ENCODE measurements at places on chromosomes 6 and 20.

- no peak for DNase-seq
Measured at GRCh38 chr6:165439928-165440554, 130.6 kb upstream of the C6orf118 start.

DNA sequence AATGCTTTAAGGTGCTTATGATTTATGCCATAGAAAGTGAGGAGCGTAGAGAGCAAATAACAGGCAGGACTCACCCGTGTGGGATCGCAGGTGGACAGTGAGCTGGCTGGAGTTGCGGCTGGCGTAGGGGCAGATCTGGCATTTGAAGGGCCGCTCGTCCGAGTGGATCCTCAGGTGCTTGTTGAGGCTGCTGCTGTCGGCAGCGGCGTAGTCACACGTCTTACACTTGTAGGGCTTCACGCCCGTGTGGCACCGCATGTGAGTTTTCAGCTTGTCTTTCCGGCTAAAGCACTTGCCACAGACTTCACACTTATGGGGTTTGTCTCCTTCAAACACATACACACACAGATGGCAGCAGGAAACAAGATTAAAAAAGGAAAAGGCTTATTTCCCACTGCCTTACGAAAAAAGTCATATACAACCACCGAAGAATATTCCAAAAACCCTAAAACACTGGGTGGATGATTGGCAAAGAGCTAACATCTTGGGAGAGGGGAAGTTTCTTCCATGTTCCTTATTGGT lies 31.5 kb downstream of the ZFP64 start:
- DNase-seq = no peak

DNA sequence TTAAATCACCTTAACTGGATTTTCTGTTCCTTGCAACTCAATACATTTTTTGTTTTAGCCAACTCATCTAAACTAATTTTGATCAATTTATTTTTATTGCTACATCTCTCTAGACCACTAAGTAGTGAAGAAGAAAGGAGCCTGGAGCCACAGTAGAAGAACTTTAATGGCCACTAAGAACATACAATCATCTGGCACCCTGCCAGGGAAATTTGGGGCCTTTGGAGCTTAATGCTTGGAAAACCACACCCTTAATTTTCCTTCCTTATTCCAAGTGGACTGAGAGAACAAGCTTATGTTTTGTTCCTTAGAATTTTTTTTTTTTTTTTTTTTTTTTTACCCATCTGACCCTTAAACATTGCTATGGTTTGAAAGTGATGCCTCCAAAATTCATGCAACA lies 12.0 kb upstream of the GMDS start:
- no peak for DNase-seq

GRCh38 chr6:28002161-28002560 lies 45.1 kb downstream of the OR2B6 start:
- DNase-seq = no peak

GRCh38 chr6:111490067-111490466 lies 7.0 kb upstream of the REV3L start:
- no peak for DNase-seq

DNA sequence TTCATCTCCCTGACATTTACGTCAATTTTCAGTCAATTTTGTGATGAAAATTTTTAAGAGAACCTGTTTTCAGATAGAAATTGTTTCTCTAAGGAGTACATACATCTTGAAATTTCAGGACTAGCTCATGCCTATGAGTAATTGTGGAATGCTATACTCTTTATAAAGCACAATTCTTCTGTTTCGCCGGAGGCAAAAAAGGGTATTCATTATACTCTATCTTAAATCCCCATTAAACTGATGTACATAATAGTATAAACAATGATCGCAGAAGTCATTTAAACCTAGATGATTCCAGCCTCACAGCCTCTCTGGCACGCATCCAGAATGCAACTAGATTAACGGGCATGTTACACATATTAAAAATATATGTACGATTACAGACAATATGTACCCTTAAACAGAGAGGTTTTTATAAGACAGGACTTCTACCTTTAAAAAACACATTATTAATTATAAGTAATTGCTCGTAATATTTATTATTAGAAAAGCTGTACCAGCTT lies 62.6 kb downstream of the NRSN1 start:
- no peak for DNase-seq

DNA sequence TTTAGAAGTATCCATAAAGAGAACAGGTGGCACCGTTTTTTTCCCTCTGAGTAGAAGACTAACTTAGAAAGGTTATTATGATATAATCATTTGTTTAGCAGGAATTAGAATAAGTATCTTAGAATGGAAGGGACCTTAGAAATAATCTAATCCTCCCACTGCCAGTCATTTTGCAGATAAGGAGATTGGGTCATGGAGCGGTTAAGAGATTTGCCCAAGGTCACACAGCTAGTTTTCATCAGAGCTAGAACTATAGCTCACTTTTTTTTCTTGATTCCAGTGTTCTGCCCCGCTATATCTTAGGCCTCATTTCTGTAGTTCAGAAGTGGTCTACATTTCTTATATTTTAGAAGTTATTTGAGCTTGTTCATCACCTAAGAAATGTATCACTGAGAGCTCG lies 139.6 kb downstream of the PRL start:
- no peak for DNase-seq

DNA sequence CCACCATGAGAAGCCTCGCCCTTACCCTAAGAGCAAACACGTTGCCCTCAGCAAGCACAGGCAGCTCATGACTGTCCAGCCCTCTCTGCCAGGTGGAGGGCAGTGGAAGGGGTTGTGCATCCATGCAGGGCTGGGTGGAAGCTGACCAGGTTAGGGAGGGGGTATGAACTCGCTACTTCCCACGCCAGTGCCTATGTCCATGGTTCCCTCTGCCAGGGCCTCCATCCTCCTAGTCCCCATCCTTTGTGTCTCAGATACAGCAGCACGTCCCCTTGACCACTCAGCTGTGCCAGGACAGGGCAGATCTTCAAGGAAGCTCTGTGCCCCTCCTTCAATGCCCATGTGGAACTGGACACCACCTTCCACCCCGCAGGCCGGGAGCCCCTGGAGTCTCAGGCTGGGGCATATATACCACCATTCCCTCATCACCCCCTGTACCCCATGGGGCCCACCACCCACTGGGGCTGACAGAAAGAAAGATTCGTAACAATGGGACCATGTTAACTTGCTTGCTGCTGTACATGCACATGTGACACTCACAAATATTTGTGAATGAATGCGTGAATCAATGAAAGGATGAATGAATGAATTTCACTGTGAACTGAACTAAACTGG lies 90.7 kb downstream of the ANKRD60 start:
- DNase-seq = no peak

GRCh38 chr6:154234019-154234772 lies 122.4 kb downstream of the IPCEF1 start:
- DNase-seq = no peak

DNA sequence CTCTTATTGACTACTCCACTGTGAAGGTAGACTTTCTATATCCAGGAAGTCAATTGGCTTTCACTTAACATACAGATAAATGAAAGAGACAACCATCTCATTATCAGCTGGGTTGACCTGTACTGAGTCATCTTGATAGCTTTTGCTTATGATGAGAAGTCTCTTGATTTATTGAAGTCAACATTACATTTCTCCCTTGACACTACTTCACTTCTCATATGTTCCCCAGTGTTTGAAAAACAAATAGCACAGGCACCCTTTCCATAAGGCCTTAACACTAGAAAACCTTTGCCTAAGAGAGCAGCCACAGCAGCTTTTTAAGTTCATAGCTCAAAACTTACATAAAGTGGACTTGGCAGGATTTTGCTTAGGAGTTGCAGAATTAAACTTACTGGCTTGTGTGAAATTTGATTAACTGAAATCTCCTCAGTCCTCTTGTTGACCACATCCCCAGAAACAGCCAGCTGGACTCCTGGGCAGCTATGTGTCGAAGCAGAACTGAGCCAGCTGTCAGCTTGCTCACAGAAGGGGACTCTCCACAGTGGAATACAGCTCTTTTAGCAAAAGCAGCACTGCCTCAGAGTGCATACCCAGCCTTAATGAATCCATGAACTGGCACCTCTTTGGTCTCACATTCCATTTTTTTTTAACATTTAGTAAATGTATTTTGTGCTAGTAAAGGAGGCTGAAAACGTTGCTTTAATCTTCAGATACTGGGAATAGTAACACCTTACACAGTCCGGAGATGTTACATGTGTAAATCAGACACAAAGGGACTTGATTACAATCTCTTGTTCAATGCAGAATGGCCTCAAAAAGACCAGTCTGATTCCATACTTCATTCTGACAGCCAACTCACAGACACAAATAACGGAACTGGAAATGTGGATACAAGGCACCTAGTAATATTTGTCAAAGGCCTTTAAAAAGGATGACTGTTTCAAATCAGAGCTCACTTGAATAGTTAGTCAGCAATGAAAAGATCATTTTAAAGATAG lies 1532.7 kb downstream of the HACE1 start:
- no peak for DNase-seq

DNA sequence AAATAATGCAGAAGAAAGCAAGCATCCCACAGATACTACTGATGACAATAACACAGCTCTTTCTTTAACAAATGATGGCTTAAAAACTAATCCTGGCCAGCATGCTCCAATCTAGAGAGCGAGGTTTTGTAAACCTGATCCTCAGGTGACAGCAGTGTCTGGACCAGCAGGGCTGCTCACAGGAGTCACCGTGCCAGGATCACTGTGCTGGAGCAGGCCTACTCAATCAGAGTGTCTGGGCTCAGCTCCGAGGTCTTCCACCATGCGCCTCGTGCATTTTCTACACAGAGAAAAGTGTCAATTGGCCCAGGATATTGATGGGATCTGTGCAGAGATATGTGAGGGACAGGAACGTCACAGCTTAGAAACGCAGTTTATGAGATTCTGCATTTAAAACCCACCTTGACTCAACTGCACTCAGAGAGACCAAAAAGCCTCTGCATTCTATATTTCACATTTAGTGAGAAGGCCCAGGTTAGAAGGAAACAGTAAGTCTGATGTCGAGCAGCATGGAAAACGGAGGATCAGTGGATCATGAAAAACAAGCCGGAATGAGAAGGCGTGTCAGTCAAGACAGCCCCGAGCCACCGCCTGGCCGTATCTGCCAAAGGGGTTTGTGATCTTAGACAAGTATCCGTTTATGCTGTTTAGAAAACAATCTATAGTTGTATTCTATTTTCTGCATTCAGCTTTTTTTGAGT lies 7.8 kb downstream of the RAMACL start:
- no peak for DNase-seq

- peak; percentile 47 for DNase-seq
Measured at GRCh38 chr6:56851541-56852259, 103.2 kb upstream of the BEND6 start.

- peak; percentile 43 for DNase-seq
Measured at GRCh38 chr20:2800521-2801285, at the start of gene CPXM1. Gene CPXM1, minus strand, starts transcription at chr20:2800627. Its CDS starts 55 bp downstream, at chr20:2800572.

DNA sequence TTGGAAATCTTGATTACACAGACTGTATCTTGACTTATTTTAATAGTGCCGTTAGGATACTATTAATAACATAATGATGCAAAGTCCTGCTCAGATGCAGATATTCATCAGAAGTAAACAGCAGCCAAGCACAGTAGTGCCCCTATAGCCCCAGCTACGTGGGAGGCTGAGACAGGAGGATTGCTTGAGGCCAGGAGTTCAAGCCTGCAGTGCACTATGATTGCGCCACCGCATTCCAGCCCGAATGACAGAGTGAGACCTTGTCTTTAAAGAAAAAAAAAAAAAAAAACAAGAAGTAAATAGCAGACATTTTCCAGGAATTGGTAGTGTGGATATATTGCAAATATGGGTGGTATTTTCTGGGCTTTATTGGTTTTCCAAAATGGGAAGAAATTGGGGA lies 61.8 kb downstream of the TULP4 start:
- DNase-seq = no peak

- no peak for DNase-seq
Measured at GRCh38 chr6:142842418-142843261, 102.3 kb downstream of the HIVEP2 start.

DNA sequence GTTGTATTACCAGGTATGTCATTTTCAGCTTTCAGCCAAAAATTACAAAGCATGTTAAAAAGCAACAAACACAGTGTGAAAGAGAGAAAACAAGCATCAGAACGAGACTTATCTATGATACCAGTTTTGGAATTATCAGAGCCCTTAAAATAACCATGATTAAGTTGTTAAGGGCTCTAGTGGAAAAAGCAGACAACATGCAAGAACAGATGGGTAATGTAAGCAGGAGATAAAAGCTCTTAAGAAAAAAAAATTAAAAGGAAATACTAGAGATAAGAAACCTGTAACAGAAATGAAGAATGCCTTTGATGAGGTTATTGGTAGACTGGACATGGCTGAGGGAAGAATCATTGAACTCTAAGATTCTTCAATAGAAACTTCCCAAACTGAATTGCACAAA lies 127.5 kb upstream of the SCGN start:
- DNase-seq = no peak

DNA sequence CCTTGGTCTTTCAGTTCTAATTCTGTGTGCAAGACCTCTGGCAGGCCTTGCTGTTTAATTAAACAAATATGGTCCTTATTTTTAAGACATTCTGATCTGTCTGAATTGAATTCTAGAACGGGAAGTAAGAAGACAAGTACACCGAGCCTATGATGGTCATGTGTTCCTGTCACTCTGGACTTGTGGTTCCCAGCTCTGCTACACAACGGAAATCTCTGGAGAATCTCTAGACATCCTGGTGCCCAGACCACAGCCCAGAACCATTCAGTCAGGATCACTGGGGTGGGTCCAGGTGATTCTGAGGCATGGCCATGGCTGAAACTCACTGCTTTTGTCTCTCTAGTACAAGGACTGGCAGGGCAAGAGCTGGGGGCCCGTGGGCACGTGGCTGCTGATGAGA lies 15.9 kb upstream of the KCNK16 start:
- no peak for DNase-seq

DNA sequence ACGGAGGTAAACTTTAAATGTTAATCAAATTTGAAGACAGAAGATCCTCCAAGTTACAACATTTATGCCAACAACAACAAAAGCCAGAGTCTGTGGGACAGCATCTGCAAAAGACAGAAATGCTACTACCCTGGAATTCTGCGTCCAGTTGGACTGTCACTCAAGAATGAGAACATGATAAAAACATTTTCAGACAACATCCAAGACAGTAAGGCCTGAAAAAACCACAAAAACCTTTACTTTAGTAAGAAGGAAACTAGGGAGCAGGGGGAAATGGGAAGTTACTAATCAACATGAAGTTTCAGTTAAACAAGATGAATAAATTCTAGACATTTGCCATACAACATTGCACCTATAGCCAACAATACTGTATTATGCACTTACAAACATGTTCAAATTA lies 77.6 kb downstream of the MLIP start:
- DNase-seq = no peak

- DNase-seq = no peak
Measured at GRCh38 chr20:20225325-20226043, 142.4 kb upstream of the INSM1 start.

- DNase-seq = no peak
Measured at GRCh38 chr20:48698507-48699267, 129.1 kb downstream of the PREX1 start.

DNA sequence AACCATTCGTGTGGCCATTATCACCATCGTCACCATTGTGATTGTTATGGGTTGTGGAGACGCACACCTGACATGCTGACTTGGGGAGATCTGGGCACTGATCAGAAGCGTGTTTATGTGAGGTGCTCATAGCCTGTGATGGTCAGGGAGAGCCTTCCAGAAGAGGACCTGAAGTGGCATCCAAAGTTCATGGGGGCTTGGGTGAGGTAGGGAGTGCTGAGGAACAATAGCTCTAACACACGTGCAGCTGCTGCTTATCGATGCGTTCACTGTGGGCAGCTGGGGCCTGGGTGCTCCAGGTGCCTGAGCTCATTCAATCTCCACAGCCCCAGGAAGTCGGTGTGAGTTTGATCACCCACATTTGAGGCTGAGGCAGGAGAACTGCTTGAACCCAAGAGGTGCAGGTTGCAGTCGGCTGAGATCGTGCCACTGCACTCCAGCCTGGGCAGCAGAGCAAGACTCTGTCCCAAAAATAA lies 227.3 kb downstream of the PREX1 start:
- no peak for DNase-seq

GRCh38 chr6:30264743-30265142 lies 51.5 kb upstream of the TRIM26 start:
- no peak for DNase-seq

Data from activated T-cell treated with anti-CD3 and anti-CD28 coated beads, Interleukin-2, amount 50 U/mL, for 48 hours (primary cell).